ENCODE measurements at places on chromosomes 6 and 20.

GRCh38 chr20:54227751-54228150, 19.9 kb downstream of the PFDN4 start:
- no peak for DNase-seq

DNA sequence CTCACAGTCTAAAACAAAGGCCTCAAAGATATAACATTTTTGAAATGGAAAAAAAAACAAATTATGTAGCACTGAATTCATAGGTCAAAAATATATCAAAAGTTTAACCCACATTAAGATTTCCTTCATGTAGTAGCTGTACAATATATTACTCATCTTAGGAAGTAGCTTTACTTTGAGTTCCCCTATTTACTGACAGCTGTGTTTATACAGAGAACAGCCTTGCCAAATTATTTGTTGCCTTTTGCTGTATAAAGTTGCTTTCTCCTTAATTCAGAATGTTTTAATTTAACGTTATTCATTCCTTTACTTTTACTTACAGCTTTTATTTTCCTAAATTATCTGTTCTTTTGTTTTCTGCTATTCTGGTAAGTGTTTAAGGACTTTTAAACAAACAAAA, 181.0 kb downstream of the COL12A1 start:
- DNase-seq = peak; percentile 4

DNA sequence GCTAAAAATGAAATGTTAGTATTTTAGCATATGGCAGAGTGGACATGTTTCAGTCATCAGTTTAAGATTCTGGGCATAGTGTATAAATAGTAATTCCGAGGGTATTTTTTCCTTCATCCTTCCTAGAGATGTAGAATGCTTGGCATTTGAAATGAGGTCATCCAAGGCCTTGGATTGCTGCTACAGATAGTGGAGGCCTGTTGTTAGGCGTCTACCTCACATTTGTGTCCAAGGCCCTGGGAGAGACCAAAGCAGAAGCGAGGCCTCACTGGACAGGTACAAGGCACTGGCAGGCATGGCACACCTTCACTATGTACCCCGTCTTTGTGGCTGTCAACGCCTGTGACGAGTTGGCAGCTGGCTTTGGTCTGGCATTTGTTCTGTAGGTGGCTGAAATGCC, 58.0 kb downstream of the DTD1 start:
- DNase-seq = no peak

- peak; percentile 29 for DNase-seq
Observed at GRCh38 chr6:28696167-28696566, 170.5 kb downstream of the GPX5 start.

- DNase-seq = peak; percentile 52
Observed at GRCh38 chr6:53646606-53647005, 18.9 kb downstream of the KLHL31 start.

DNA sequence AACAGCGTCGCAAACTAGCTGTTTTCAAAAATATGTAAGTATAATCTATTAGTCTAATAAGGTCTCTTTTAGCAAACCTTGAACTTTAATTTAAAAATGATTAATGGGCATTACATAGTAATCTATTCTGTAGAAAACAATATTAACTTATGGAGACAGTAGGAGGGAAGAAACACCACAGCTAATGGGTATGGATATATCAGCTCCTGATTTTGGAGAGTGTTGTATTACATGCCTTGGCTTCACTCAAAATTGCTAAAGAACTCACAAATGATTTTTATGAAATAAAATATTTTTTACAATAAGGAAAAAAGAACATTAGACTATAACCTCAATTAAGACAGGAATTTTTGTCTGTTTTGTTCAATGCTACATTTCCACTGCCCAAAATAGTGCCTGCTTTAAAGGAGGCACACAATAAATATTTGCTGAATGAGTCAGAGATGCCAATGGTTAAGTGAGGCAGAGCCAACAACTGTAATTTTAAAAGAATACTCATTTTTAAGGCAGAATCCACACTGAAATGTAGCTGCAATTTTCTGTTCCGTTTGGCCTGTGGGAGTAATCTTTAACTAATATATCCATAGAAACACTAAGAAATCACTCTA, 15.7 kb downstream of the ATG5 start:
- peak; percentile 41 for DNase-seq

GRCh38 chr6:136921381-136921935, 643 bp upstream of the SLC35D3 start:
- peak; percentile 15 for DNase-seq

DNA sequence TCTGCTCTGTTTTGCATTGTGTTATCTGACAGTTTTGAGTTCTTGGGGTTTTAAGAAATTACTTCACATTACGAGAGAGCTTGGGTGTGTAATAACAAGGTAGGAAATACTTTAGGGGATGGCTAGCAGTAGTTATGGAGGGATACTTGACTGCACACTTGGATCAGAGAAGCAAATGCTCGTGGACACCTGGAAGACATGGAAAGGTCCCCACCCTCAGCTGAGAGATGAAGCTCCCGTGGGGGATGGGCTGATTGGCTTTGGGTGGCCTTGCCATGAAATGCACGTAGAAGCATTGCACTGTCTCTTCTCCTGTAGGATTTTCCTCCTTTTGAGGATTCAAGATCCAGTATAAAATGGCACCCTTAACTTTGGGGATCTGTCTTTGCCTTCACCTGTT, 61.5 kb upstream of the UNC93A start:
- DNase-seq = no peak

DNA sequence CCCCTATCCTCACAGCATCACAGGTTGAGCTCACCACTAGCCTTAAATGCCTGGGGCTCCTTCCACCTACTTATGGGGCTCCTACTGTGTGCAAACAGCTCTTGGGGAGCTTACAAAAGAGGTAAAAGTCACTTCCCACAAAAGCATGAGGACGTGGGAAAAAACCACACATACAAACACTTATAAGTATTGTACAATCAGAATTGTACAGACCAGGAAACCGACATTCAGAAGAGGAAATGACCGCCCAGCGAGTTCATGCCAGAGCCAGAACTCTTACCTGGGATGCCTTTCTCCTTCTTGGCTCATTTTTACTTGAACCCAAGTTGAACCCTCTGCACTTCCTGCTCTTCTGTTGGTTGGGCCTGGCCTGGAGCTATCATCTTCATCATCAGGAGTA, 6.3 kb upstream of the PPP1R16B start:
- DNase-seq = no peak

- peak; percentile 54 for DNase-seq
Observed at GRCh38 chr20:51563486-51564332, 21.2 kb upstream of the NFATC2 start.

DNA sequence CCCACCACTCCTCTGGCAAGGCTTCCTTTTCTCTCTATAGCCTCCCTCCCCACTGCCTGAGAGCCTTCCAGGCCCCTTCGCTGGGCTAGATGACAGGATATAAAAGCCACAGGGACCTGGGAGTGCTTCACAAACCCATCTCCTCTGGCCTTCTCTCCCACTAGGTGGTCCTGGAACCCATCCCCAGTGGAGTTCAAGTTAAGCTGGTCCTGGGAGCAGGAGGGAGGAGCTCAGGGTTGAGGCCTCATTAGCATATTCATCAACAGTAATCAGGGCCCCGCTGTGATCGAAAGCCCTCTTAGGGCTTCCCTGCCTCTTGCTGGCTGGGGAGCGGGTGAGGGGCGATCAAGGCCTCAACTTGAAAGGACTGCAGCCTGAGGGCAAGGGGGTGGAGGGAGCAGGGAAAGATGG, 9.1 kb downstream of the EBF4 start:
- DNase-seq = no peak

GRCh38 chr6:45105170-45105820, 222.8 kb upstream of the RUNX2 start:
- no peak for DNase-seq

DNA sequence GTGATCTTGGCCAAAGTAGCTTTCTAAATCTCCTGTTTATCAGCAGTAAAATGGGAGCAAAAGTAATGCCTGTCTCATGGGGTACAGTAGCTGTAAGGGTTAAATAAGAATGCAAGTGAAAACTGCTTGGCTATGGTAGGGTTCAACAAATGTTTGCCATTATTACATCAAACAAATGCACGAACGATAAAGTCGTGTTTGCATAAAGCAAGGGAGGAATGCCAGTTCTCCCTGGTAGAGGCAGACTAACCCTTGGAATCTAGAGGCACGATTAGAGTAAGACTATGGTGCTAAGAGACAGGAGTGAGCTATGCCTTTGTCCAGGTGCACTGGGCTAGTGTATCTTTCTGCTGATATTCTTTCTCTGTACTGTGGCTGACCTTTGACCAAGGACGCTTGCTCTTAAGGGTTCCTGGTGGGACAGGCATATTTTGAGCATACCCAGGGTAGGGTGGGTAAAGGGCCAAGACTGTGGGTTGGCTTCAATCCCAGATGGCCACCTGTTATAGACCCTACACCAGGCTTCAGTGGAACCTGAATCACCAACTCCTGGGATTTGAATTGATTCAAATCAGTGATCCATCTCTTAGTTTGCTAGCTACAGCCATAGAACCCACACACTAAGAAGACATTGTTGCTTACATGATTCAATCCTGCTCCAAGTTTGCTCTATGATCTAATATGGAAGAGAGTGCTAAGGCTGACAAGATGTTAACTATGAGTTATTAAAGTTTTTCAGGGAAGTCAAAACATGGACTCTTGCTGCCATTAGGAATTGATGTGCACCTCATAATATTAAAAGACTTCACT, 139.9 kb downstream of the CCDC170 start:
- DNase-seq = no peak

DNA sequence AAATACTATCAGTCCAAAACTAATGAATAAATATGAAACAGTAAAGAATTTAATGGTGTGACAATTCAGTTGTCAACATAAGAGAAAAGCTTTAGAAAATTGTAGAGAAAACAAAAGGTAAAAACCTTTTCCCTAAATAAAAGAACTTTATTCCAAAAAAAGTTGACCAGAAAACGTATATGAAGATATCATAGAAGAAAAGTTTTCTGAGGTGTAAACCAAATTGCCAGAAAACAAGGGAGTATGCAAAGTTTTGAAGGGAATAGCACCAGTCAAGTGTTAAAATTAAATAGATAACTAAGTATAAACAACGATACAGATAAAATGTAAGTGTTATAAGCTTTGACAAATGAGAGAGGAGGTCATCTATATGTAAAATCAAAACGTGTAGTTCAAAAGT, 104.9 kb downstream of the HIVEP1 start:
- DNase-seq = no peak

DNA sequence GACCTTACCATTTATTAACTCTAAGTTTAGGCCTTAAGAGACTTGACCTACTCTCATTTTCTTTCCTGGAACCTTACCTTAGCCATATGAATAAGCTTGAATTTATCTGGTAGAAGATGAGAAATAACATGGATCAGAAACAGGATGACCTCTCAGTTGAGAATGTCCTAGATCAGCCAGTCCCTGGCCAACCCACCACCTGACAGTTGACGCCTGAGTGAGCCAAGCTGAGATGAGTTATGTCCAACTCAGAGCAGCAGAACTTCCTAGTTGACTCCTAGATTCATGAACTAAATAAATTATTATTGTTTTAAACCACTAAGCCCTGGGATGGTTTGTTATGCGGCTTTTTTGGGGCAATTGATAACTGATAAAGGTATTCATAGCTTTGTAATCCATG, 233.0 kb upstream of the RAB32 start:
- no peak for DNase-seq

DNA sequence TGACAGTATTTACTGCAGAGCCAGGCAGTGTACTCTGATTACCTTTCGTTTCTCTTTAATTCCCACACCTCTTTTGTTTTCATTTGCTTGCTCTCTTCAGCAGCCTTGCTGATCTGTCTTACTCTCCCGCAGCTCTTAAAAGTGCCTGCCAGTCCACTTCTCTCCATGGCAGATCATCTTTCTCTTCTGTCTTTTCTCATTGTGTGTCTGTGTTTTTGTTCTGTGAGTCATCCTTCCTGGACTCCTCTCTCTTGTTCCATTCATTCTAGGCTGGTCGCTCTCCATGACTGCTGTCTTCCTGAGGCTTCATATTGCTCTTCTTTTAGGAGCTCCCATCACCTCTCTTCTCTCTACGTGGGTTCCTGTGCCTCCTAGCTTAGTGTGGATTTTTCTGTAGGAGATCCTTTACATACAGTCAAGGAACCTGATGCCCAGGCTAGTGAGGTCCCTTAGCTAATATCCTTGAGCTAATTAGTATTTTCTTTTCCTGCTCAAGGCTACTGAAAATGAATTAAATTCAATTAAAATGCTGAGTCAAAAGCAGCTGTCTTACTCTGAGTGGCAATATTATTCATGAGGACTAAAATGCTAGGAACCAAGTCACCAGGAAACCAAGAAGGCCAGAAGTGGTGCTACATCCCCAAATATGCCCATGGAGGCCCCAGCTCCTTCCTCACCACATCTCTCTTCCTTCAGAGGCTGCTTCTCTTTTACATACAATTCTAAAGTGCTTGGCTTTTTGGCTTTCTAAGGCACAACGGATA, 86.1 kb downstream of the SLX4IP start:
- DNase-seq = peak; percentile 81

DNA sequence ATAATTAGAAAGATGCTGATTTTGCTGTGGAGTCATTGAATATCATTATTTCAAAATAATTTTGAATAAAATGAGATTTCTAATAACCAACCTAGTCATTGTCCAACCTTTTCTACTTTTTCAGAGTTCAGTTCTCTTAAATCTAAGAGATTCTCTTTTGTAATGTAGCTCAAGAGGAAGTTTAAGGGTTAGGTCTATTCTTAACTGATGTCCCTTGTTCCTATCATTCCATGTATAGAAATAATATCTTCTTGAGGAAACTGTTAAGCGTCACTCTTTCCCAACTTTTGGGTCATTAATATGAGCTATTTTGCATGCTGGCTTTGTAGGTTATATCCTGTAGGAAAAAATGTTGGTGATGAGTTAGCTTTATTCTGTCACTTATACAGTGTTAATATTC, 27.0 kb downstream of the RNF144B start:
- DNase-seq = no peak

DNA sequence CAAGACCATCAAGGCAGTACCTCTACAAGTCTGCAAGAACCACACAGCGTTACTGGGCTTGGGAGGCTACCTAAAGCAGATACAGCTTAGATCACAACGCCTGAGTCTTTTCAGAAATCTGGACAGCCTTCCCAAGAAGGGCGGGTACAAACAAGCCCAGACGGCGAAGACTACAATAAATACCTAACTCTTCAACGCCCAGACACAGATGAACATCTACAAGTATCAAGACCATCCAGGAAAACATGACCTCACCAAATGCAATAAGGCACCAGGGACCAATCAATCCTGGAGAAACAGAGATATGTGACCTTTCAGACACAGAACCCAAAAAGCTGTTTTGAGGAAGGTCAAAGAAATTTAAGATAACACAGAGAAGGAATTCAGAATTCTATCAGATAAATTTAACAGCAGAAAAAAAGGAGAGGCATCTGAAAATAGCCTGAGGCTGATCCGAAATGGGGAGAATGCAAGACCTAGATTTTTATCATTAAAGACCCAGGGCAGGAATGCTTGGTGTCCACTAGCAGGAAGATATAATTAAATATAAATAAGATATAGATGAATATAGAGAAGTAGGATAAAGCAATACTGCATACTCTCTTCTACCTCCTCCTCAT, 131.7 kb upstream of the COL21A1 start:
- DNase-seq = peak; percentile 84

- DNase-seq = no peak
Observed at GRCh38 chr20:11777387-11778205, 140.1 kb upstream of the BTBD3 start.

GRCh38 chr6:161418463-161418945, 144.6 kb upstream of the AGPAT4 start:
- DNase-seq = peak; percentile 82

GRCh38 chr20:58008413-58008812, 220.0 kb downstream of the ANKRD60 start:
- no peak for DNase-seq

GRCh38 chr6:44498436-44498835, 110.9 kb downstream of the CDC5L start:
- no peak for DNase-seq

- DNase-seq = no peak
Observed at GRCh38 chr6:70281923-70282311, 21.0 kb downstream of the COL9A1 start.

Measured in epithelial cell of esophagus (primary cell).